Hematopoietic multipotent progenitor cell treated with erythropoietin and hydrocortisone succinate and interleukin-3 and kit ligand, for 8 days (in vitro differentiated cells): ENCODE measurements at places on chromosomes 5 and 9.

GRCh38 chr5:5409151-5409810, 13.2 kb upstream of the ICE1 start:
- peak; percentile 9 for DNase-seq

GRCh38 chr5:143887903-143888665, 76.1 kb downstream of the HMHB1 start:
- no peak for DNase-seq

- DNase-seq: no peak
Measured at GRCh38 chr9:123778232-123778902, 151.6 kb downstream of the DENND1A start.

- no peak for DNase-seq
Measured at GRCh38 chr5:180121826-180122413, 50.4 kb upstream of the RNF130 start.

GRCh38 chr5:149938279-149938678, 6.3 kb downstream of the PDE6A start:
- DNase-seq: peak; percentile 79

GRCh38 chr9:16921855-16922254, 51.4 kb upstream of the BNC2 start:
- no peak for DNase-seq

- no peak for DNase-seq
Measured at GRCh38 chr5:32639943-32640342, 54.6 kb downstream of the SUB1 start.

DNA sequence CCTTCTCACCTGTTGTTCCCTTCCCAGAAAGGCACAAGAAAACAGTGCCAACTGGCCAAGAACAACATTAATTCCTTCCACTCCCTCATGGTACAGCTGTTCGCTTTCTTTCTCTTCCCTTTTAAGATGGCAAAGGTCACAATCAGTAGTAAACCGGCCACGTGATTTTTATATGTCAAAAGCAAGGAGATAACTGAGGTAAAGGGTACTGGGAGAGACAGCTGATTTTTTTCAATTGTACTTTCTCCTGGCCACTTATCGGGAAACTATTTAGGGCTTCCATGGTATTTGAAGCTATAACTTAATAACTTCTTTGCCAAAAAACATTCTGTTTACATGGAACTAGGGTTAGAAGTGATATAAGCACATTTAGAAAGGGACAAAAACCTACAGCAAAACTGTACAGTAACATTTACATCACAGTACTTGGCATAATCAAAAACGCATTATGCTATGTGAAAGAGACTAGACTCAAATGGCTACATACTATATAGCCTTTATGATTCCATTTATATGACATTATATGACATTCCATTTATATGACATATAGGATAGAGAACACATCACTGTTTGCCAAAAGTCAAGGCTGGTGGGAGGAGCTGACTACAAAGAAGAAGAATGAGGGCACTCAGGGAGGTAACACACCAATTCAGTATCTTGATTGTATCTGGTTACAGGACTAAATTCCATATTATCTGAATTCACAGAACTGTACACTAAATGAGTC, 24.8 kb downstream of the PLPP1 start:
- DNase-seq: no peak

GRCh38 chr5:72633041-72633445, 125.8 kb upstream of the ZNF366 start:
- no peak for DNase-seq

DNA sequence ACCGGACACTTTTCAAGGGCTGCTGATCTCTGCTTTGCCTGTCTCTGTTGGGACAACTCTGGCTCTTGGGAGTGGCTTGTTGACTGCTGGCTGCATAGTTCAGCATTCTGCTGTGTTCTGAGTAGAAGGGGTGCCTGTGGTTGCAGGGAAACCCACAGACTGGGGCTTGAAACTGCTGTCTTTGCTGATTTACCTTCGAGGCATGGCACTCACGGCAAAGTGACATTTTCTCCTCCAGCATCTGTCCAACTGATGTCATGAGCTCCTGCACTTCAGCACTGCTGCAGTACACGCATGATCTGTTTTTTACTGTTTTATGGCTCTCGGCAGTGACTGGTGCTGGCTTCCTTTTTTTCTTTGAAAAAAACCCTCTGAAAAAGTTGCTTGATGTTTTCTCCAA, 69.2 kb downstream of the SPATA31D1 start:
- no peak for DNase-seq

DNA sequence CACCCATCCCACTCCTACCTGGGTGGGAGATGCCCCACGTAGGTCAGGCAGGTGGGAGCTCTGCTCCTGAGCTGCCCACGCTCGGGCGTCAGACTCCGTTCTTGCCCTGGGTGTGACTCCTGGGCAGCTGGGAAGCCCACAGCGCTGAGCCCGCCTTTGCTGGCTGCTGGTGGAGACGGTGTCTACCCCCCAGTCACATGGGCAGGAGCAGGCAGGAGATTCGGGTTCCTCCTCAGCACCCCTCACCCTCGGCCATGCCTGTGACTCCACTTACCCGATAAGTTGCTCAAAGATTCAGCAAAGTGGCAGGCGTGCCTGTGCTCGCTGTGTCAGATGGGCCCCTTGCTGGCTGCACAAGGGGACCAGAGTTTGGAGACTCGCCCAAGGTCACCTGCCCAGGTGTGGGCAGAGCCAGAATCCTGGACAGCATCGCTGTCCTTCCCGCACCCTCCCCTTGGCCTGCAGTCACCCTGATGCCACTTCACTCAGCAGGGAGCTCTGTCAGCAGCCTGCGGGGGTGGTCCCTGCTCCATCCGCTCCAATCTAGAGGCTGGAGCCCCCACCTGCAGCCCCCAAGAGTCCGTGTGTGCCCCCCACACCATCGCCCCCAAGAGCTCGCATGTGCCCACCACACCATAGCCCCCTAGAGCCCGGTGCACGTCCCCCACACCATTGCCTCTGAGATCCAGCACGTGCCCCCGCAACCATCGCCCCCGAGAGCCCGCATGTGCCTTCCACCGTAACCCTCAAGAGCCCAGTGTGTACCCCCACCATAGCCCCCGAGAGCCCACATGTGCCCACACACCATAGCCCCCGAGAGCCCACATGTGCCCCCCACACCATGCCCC, 4.2 kb downstream of the LCN1 start:
- DNase-seq: no peak

- DNase-seq: peak; percentile 51
Measured at GRCh38 chr9:89522261-89522958, 24.5 kb upstream of the SEMA4D start.

DNA sequence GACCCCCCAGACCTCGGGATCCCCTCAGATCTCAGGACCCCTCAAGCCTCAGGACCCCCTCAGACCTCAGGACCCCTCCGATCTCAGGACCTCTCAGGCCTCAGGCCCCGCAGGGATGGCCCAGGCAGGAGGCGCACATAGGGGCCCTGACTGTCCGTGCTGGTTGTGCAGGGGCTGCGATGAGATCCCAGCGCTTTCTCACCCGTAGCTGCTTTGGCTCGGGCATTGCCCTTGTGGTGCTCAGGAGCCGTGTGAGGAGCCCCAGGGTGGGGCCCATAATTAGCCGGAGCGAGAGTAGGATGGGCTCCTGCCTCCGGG, 680 bp upstream of the LPCAT1 start:
- DNase-seq: no peak

GRCh38 chr5:157747766-157748700, 4.5 kb downstream of the LSM11 start:
- DNase-seq: no peak

DNA sequence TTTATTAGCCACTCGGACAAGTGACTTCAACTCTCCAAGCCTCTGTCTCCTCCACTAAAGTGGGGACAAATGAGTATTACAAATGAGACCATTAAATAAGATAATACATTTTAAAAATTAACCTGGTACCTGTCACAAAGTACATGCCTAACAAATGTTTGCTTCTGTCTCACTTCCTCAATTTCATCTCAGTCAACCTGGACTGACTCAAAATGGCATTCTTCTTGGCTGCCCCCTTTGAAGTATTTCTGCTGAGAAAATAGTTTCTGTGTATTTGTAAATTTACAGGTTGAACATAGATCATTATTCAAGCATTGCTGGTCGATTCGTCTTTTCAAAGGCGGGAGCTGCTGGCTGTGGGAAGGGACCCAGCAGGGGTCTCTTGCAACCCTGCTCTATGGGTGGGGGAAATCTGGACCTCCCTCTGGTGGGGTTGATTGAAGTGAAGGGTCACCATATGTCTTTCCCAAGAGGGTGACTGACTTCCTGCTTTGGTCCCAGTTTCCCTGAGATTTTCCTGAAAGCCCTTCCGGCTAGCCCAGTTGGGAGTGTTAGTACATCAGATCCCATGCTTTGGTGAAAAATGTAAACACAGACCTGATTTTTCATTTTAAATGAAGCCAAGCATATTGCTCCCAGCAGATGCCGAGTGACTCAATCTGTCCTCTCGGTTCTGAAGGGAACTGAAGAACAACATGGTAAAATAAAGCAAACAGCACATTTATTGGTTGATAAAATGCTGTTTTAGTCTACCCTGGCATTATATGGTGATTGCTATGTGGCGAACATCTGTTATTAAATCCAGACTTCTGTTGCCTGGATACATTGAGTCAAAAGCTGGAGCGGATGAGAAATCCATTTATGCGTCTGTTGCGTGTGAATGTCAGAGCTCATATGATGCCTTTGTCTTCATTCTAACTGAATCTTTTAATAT, 73.0 kb downstream of the KCNIP1 start:
- no peak for DNase-seq

DNA sequence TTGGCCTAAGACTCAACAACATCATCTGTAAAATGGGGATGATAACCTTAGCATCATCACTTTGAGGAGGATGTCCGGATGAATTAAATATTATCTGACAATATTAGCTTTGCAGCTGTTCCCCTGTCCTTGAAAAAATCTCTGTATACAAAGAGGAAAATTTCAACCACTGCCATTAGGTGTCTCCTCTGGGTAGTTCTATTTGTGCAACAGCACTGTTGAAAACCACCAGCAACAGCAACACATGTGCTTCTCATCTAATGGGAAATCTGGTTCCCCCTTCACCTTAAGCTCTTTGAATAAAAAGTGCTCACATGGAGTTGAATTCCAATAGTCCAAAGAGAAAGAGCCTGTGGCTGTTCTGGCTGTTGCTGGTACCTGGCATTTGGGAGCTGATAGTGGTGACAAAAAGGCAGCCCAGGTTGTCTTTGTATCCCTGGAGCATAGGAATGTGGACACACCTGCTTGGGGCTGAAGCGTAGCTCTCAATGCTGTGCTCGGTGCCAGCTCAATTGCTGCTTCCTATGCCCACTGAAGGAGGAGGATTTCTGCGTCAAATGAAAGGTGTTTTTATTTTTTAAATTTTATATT, 322.1 kb upstream of the MSX2 start:
- no peak for DNase-seq

- no peak for DNase-seq
Measured at GRCh38 chr5:149853331-149853648, 91.3 kb downstream of the PDE6A start.

GRCh38 chr5:167049043-167049663, 1242.3 kb upstream of the WWC1 start:
- DNase-seq: peak; percentile 67

DNA sequence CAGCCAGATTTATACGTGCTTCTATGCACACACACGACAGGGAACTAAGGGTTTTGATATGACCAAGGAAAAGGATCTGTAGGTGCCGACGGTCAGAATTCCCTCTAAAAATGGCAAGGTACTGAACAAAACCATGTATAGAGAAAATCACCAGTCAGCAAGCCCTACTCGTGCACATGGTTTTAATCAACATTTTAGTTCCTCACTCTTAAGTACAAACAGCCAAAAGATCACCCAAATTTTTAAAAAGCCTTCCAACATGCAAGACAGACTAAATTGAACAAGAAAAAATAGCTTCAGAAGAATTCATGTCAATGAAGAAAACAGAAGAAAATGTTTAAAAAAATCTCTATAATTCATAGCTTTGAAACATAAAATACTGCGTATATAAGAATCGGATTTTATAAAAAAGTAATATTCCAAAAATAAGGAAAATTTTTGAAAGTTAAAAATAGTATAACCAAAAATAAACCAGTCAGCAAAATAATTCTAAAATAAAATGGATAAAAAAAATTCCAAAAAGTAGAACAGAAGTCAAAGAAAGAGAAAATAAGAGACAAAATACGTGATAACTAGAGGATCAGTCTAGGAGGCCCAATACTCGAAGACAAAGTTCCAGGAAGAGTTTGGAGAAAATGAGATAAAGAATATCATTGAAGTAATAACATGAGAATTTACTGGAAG, 43.0 kb upstream of the KCNV2 start:
- no peak for DNase-seq

GRCh38 chr5:148186248-148187003, 16.4 kb upstream of the SPINK6 start:
- peak; percentile 6 for DNase-seq

DNA sequence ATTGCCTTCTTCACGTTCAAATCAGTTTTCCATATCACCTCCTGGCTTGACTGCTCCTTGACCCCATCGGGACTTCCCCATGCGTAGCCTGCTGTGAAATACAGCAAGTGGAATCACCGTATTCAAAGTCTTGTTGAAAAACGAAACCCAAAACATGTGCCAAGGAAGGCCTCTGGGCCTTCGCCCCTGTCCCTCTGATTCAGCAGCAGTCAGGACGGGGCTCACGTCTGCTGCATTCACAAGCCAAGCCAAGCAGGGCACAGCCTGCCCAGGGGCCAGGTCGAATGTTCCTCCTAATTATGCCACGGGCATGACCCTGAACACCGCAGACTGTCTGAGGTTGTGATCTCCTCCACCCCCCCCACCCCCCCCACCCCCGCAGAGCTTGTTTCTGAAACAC, 960 bp upstream of the CTNND2 start:
- no peak for DNase-seq

DNA sequence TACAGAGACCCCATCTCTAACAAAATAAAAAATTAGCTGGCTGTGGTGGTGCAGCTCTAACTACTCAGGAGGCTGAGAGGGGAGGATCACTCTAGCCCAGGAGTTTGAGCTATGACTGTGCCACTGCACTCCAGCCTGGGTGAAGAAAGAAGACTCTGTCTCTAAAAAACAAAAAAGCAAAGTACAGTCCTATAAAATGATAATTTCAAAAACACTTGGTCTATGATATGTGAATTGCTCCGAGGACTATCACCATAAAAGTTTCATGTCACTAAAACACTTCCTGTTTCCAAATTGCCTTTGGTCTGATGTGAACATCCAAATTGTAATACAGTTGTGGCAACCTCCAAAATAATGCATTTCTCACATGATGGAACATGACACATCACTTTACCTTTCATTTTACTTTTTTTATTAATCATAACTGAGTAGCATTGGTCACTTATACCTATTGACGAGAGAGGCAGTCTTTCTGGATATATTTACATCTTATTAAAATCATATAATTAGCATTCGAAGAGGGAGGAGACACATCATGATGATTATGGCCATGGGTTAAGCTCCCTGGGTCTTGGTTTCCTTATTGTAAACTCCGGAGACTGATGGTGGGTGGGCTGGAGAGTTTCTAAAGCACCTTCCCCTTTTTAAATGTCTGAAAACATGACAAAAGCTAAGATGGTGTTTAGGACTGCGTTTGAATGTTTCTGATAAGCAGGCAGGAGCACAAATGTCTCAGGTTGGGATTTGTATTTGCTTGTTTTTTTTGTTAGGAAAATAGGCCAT, 25.8 kb upstream of the CD180 start:
- DNase-seq: no peak

DNA sequence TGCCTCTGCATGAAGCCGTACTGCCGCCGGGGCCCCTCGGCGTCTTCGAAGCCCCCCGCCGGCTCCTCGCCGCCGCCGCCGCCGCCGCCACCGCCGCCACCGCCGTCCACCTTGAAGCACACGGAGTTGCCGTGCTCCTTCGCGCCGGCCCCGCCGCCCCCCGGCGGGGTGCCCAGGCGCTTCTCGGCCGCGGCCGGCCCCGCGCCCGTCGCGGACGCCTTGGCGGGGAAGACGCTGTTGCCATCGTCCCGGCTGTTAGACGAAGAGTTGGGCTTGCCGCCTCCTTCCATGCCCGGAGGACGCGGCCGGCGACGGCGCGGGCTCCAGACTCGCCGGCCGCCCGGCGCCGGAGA, 400 bp downstream of the HCN1 start:
- DNase-seq: no peak
